ENCODE measurements at places on chromosomes 11 and 22.

DNA sequence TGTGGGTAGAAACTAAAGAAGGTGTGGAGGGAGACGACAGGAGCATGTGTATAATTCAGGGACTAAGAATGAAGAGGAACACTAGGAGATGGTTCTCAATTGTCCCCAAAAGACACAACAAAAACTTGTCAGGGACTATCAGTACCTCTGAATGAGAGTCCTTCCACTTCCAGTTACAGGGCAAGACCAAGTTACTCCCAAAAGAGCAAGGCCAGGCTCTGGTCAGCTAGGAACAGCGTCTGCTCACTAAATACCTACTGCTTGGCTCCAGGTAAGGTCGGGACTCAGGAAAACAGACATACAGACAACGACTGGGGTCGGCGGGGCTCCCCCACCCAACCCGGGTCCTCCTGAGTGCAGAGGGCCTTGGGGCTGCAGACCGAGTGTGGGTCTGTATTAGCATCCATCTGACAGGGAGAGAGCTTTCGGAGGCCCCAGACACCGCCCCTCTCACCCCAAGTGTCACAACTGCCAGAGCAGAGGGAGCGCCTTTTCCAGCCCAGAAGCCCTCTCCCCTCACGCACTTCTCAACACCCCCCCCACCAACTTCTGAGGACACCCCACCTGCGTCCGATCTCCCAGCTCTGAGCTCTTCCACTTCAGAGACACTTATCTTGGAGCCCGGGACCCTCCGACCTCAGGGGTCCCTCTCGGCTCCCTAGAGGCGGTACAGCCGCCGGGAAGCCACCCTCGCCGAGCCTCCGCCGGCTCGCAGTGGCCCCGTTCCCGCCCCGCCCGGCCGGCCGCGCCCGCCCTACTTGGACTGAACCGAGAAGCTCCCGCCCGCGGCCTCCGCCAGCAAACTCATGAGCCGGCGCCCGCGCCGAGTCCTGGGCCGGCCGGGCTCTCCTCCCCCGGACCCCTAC, 522 bp downstream of the RHOG start:
- no peak for DNase-seq

- DNase-seq: no peak
These were observed 960.1 kb upstream of the FAT3 start for GRCh38 chr11:91264481-91264880.

GRCh38 chr22:36470994-36471331, 10.5 kb downstream of the TXN2 start:
- no peak for DNase-seq

- no peak for DNase-seq
These were observed 2.9 kb downstream of the PTS start for GRCh38 chr11:112229159-112229558.

GRCh38 chr22:39233710-39234471, 10.9 kb downstream of the PDGFB start:
- no peak for DNase-seq

- no peak for DNase-seq
These were observed 793.3 kb upstream of the ARHGAP42 start for GRCh38 chr11:99893811-99894210.

DNA sequence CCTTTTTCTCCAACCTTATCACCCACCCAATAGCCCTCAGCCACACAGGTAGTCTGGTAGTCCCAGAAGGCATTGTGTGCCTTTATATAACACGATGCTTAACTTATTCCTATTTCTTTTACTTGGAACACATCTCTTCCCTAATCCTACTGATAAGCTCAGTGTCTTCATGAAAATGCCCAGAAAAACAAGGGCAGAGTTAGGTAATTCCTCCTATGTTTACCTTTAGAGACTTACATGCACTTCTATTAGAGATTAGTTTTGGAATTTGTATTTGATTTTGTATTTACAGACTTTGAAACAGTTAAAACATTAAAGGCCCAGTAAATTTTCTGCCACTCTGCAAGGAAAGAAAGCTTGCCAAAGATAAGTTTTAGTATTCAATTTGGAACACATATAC, 637.8 kb upstream of the CCDC90B start:
- no peak for DNase-seq

GRCh38 chr11:71095294-71095850, 157.0 kb downstream of the SHANK2 start:
- no peak for DNase-seq

DNA sequence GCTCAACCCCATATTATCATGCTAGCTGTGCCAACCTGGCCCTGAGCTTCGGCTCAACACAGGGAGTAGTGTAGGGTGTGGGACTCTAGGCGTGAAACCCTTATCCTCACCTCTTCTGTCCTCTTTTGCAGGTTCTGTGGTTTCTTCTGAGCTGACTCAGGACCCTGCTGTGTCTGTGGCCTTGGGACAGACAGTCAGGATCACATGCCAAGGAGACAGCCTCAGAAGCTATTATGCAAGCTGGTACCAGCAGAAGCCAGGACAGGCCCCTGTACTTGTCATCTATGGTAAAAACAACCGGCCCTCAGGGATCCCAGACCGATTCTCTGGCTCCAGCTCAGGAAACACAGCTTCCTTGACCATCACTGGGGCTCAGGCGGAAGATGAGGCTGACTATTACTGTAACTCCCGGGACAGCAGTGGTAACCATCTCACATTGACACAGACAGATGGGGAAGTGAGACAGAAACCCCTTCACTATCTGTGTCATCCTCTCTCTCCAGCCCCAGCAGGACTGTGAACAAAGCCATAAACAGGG, 76.4 kb downstream of the GGTLC2 start:
- DNase-seq: no peak

- no peak for DNase-seq
These were observed 116.3 kb upstream of the RCN1 start for GRCh38 chr11:31974366-31975136.

GRCh38 chr11:83957038-83957900, 671.1 kb upstream of the CCDC90B start:
- no peak for DNase-seq

All from right renal pelvis (tissue), 4 donors.